ENCODE measurements at places on chromosomes 4 and X.

DNA sequence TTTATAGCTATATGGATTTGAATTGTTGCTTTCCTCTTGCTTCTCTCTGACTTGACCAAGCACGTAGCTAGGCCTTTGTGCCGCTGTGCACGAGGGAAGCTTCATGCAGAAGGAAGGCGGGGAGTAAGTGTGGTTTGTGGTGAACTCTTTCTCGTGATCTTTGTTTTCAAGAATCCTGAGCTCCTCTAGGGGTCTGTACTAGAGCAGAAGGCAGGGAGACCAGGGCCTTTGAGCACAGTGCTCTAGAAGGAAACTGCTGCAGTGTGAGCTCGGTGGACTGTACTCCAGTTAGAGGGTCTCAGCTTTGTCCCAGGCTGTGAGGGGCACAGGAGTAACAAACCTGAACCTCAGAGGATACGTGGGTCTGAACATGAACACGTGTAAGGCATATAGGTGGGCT lies 49.0 kb downstream of the AGA start:
- peak; percentile 5 for DNase-seq

- DNase-seq: no peak
Measured at GRCh38 chr4:96228463-96228862, 388.6 kb downstream of the PDHA2 start.

DNA sequence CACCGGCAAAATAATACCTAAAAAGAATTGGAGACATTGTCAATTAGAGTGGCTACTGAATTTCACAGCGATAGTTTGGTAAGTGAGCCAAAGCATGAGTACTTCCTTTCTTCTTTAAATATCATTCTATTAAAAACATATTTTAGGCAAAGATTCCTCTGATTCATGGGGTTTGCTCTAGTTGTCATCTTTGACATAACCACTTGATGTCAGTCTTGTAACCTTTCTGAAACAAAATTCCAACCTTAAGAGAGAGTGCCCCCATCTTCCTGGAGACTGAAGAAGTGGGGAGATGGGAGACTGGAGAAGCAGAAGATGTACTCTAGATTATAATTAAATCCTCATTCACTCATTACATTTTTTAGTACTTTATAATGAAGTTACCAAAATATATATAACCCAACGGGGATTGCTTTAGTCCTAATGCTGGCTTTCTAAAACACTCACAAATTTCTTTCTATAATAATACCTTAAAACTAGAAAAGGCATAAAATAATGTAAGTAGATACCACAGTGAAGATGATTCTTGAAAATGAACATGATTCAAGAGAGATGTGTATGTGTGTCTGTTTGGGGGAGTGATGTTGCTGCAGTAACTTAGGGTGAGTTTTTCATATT lies 96.4 kb downstream of the EMCN start:
- no peak for DNase-seq

- DNase-seq: no peak
Measured at GRCh38 chr4:98298022-98298421, 36.8 kb downstream of the RAP1GDS1 start.

GRCh38 chrX:149283853-149284252 lies 221.3 kb downstream of the IDS start:
- no peak for DNase-seq

- no peak for DNase-seq
Measured at GRCh38 chrX:68249903-68250302, 183.4 kb downstream of the OPHN1 start.

DNA sequence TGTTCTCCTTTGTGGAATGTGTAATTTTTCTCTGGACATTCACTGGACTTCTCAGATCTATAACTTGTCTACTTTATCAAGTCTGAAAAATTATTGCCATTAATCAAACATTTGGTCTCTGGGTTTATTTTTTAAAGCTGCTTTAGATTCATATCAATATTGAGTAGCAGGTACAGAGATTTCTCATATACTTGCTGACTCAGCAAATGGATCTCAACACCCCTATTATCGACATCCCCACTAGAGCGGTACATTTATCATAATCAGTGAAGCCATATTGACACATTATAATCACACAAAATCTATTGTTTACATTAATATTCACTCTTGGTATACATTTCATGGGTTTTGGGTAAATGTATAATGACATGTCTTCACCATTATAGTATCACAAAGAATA lies 268.7 kb downstream of the SPOCK3 start:
- no peak for DNase-seq
